ENCODE measurements at places on chromosomes 13 and 19.

GRCh38 chr13:77207943-77208342 lies 119.0 kb downstream of the MYCBP2 start:
- DNase-seq: peak; percentile 85

GRCh38 chr19:51695702-51696315 lies 2.7 kb downstream of the SPACA6 start:
- DNase-seq: no peak

GRCh38 chr19:1474011-1474764 lies 4.8 kb downstream of the C19orf25 start:
- no peak for DNase-seq

GRCh38 chr13:21297447-21297846 lies 121.0 kb downstream of the MRPL57 start:
- peak; percentile 17 for DNase-seq

- no peak for DNase-seq
Observed at GRCh38 chr13:113597391-113598080, 13.0 kb downstream of the TFDP1 start.

- DNase-seq: no peak
Observed at GRCh38 chr19:58498316-58499020, 13.3 kb downstream of the SLC27A5 start.

- DNase-seq: peak; percentile 11
Observed at GRCh38 chr13:104408733-104409132, 1342.5 kb upstream of the SLC10A2 start.

- no peak for DNase-seq
Observed at GRCh38 chr19:1882089-1882785, 3.1 kb downstream of the ABHD17A start.

GRCh38 chr13:34942732-34943435 lies 814 bp downstream of the NBEA start:
- peak; percentile 9 for DNase-seq

- DNase-seq: peak; percentile 8
Observed at GRCh38 chr13:59276436-59276835, 887.3 kb downstream of the DIAPH3 start.

DNA sequence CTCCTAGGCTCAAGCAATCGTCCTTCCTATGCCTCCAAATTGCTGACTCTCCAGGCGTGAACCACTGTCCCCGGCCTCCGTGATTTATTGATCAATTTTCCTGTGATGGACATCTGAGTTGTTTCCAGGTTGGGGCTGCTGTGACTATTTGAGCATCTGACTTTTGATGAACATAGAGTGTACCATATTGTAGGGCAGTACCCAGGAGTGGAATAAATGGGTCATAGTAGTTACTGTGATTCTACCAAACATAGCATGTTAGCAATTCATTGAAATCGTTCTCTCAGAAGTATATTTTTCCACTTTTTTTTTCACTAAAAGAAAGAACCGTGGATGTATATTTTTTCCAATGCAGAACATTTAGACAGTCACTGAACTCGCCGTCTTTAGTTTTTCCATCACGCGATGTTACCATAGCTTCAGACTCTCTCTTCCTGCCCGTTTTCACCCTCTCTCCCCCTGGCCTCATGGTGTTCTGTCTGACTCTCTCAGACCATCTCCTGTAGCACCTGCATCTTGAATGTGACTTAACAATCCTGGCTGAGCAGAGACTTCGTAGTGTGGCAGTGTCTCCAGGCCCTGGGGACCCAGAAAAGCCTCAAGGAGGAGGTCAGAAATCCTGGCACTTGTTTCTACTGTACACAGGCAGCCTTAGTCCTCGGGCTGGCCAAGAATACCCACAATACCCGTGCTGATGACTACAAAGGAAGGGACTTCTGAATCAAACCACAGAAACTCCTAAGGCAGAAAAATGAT lies 3.2 kb upstream of the RASGRP4 start:
- no peak for DNase-seq

DNA sequence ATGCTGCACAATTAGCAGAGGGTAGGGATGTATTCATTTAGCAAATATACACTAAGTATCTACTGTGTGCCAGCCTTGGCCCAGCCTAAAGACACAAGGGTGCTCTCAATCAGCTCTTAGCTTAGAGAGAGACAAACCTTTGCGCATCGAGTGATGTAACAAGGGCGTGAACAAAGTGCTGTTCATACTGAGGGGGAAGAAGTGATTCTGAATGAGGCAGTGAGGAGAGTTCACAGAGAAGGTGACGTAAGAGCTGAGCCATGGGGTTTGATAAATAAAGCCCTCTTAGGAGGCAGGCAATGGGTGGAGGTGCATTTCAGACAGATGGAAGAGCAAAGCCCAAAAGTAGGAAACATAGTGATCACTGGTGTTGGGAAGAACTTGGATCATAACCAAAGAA lies 68.5 kb downstream of the FLT1 start:
- peak; percentile 38 for DNase-seq

DNA sequence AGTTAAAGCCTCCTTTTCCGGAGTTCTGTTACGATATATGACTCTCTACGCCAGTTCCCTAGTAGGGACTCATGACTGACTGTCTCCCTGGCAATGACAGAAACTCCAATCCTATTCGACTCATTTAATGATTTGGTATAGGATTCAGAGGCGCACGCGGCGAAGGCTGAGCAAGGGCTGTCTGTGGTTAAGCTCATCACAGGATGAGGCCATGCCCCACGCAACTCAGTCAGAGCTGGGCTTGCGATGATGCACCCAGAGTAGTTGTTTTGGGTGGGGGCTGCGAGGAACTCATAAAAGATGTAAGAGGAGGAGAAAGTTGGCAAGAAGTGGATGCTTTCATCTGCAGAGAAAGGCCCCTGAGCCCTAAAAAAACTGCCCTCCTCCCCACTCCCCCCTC lies 468 bp upstream of the SERTM1 start:
- no peak for DNase-seq

GRCh38 chr13:34346626-34347025 lies 528.7 kb downstream of the RFC3 start:
- DNase-seq: peak; percentile 46

GRCh38 chr13:42409075-42409474 lies 137.1 kb downstream of the AKAP11 start:
- no peak for DNase-seq

- no peak for DNase-seq
Observed at GRCh38 chr19:53908935-53909415, at the start of gene CACNG7. TSS of gene CACNG7 (plus strand) at chr19:53909278. CDS start at chr19:53912832, 3,554 bp downstream.

- DNase-seq: no peak
Observed at GRCh38 chr13:38687246-38688229, 661 bp downstream of the FREM2 start.

GRCh38 chr19:47512183-47512947 lies 2.5 kb downstream of the NAPA start:
- peak; percentile 23 for DNase-seq

GRCh38 chr19:1757468-1758230 lies 4.3 kb downstream of the ONECUT3 start:
- DNase-seq: no peak

- DNase-seq: no peak
Observed at GRCh38 chr19:49727217-49728030, 35.7 kb downstream of the TSKS start.

GRCh38 chr19:22545751-22546150 lies 88.4 kb upstream of the ZNF492 start:
- no peak for DNase-seq

DNA sequence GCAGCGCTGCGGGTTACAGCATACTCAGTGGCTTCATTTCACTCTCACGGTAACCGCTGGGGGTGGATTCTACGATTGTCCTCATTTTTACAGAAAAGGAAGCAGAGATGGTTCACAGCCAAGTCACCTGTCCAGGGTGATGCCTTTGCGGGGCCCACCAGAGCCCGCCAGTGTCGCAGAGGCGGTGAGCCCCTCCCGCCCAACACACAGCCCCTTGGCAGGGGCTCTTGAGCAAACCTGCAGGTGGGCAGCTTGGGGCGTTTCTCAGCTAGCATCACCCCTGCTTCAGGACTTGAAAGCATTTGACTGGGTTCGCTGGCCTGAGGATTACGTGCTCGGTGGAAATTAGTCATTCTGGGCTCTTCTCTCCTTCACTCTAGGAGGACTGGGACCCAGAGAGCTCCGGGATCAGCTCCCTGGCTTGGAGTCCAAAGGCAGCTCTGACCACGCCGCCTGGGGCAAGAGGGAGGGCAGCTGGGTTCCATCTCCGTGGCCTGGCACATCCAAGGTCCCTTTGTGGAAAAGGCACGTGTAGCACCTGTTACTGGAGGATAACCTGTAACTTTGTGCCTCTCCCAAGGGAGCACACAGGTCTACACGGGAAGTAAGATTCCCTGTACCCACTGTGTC lies 62.5 kb upstream of the F7 start:
- no peak for DNase-seq

DNA sequence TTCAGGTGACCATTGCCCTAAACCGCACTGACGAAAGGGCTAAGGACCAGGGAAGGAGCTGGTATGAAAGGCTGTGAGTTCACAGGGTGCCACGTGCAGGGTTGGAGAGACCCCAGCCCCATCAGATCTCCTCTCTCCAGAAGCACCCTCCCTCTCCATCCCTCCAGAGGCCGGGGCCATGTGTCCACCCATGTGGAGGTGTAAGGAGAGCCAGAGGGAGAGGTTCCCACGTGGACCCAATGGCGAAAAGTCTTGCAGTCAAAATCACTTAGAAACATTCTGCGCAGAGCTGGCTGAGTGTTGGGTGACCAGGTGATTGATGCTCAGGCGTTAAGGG lies 168.3 kb downstream of the COL4A1 start:
- no peak for DNase-seq

GRCh38 chr13:36395280-36395679 lies 37.0 kb upstream of the CCNA1 start:
- DNase-seq: peak; percentile 64

GRCh38 chr19:2809387-2810140 lies 10.1 kb upstream of the ZNF554 start:
- no peak for DNase-seq

DNA sequence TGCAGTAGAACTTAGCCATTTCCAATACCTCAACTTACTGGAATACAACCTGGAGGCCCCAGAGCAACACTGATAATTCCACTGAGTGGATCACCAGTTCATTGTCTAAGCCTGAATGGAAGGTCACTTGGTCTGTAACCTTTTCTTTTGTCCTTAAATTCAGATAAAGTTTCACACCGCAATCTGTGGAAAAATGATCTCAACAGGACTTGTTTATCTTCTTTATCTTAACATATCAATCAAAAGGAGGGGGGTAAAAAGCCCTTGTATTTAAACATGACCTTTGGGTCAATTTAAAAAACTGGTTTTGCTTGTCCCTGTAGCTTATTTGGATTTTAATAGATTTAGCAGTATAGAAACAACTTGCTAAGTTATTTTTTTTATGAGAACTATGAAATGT lies 21.6 kb downstream of the SAE1 start:
- no peak for DNase-seq

GRCh38 chr13:49366841-49367240 lies 77.0 kb downstream of the CAB39L start:
- peak; percentile 73 for DNase-seq

DNA sequence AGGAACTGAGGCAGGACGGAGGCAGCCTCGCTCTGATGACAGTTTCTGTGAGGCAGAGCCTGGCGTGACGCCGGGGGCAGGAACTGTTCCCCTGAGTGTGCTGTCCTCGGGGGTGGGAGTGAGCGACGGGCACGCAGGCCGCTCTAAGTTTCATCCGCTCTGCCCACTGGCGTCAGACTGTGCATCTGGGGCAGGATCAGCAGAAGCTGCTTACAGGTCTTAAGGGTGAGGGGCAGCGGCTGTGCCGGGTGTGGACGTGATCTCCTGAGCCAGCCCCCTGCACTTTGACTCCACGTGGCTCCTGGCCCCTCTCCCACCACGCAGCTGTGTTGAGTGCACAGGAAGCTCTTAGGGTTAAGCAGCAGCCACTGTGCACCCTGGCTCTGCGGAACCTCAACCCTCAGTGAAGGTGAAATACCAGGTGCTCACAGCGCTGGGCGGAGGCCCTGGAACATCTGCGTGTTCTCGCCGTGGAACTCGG lies 1.5 kb downstream of the GRK1 start:
- no peak for DNase-seq

- peak; percentile 78 for DNase-seq
Observed at GRCh38 chr19:44657211-44657921, 13.7 kb downstream of the PVR start.

GRCh38 chr13:95382916-95383315 lies 81.7 kb upstream of the ABCC4 start:
- DNase-seq: no peak

DNA sequence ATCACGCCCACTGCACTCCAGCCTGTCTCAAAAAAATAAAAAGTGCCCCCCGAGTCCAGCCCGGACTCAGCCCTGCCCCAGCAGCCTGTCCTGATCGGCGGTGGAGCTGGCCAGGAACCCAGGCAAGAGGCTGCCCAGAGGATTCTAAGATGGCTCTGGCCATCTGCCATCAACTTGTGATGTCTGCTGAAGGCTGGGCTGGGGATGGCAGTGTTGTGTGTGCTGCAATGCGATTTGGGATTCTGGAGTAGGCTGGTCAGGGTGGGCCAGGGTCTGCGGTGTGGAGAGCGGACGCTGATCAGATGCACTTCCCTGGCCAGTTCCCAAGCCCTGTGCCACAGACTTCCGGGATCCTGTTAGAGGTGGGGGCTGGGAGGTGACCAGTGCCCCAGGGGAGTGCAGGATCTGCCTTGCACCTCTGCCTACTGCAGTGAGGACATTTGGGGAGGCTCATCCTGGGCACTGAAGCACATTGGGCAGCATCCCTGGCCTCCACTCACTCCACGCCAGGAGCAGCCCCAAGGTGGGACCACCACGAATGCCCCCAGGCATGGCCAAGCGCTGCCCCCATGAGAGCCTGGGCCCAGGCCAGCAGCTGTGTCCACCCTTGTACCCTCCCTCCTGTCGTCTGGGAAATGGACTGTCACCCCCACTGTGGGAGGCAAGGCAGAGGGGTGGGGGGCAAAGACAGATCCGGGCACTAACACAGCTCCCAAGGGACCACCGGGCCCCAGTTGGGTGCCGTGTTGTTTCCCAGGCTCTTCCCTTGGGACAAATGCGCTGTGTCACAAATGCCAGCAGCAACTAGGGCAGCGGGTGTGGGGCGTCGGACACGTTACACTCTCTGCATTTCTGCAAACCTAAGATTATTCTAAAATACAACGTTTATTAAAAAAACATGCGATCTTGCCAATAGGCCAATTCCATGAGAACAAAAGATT lies 3.4 kb upstream of the TBXA2R start:
- DNase-seq: peak; percentile 43

DNA sequence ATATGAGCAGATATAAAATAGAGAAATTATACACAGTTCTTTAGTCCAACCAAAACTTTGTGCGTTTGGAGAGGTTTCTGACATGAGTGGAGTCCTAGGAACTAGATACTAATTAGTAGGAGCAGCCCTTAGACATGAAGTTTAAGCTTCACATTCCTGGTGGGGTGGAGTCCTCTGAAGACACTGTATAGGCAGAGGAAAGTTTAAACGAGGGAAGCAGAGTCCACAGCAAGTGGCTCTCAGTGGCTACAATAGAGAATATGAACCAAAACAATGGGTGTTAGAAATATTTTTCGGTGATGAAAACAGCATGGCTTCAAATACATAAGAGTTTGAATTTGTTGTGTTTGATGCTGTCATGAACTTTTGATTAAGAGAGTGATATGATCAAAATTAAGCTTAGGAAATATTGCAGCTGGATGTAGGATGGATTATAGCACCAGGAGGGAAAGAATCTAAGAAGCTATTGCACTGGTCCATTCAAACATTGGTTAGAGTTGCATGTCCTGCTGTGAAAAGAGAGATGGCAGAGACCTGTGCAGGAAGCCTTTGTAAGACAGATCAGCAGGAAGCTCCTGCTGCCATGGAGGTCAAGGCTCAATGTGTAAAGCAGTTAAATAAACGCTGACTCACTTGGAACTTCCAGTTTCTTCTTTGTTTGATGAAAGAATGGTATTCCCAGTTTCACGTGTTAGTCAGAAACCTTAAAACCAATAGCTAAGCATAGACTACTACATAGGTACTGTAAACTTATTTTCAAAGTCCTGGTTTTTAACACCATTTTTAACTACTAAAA lies 175.2 kb downstream of the TDRD3 start:
- DNase-seq: peak; percentile 63

- DNase-seq: no peak
Observed at GRCh38 chr13:98873377-98874028, 104.4 kb downstream of the DOCK9 start.
